ENCODE measurements at places on chromosomes 2 and 18.

GRCh38 chr2:226652369-226652768, 147.3 kb downstream of the IRS1 start:
- DNase-seq, result no peak

DNA sequence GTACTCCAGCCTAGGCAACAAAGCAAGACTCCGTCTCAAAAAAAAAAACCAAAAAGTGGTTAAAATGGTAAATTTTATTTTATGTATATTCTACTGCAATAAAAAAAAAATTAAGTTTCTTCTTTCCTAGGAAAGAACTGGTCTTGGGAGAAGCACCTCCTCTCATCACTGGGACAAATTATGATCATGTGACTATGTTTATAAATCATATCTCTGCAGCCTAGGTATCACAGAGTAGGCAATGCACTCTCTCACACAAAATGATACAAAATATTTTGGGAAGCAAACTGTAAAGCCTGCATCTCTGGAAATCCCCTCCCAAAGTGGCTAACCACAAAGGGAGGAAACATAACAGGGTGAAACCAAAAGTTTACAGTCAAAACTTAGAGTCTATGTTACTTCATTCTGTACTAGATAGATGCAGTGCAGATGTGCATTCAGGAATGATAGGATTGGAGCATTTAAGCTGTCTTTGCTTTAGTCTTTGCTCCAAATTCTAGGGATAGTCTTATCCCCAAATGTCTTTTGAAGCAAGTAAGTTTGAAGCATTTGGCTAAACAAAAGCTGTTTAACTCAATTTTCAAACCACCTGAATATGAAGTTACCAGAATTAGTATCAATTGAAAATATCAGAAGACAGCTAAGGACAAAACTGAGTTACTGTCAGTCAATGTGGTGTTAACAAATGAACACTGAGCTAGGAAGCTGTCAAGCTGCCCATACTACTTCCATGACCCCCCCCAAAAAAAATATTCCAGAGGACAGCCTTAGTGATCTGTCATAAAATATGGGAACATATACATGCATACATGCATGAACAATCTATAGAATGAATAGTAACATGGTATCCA, 21.1 kb upstream of the MALT1 start:
- no peak for DNase-seq

GRCh38 chr2:12289120-12289802, 427.5 kb upstream of the TRIB2 start:
- DNase-seq, result no peak

DNA sequence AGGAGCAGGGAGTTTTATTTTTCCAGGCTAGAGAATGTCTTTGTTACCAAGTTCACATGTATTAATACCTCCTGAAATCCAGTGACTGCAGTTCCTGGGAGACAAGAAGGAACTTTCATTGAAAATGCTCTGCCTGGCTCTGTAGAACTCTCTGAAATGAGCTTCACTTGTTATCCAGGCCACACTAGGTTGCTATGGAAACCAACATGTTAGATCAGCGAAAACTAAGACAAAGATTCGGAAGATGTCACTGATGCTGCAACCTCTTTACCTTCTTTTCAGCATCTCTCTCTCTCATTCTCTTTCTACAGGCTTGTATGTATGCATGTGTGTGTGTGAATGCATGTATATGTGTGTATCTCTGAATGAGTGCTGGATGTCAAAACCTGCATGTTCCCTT, 218.5 kb downstream of the TRIB2 start:
- DNase-seq, result no peak

DNA sequence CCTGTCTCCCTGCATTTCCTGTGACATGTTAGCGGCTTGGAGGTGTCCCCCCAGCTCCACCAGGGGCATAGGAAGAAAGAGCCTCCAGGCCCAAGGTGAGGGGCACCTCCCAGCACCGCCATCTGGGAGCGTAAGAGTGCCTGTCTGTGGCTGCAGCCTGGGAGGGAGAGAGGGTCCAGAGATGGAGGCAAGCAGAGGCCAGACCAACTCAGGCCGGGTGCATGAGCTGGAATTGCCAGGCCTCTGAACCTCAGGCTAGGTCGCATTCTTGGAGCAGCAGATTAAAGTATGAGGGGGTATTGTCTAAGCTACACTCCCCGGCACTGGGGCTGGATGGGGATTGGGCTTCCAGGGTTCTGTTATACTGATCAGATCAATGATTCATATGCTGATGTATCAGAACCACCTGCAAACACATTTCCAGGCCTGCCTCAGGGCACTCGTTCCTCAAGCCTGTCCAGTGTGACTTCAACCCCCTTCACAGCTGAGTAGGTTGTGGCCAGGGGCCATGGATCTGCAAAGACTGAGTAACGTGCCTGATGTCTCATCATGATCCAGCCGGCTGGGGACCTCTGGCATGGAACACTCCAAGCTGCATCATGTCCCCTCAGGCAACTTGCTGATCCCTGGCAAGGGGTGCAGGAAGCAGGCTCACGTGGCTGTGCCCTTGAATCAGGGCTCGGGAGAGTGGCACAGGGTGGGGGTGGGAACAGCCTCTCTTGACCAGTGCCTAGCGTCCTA, 73.2 kb downstream of the HS1BP3 start:
- DNase-seq, result no peak
